Stimulated activated CD8-positive, alpha-beta memory T cell treated with anti-CD3 and anti-CD28 coated beads, Interleukin-15, amount 100 ng/mL, for 4 hours (primary cell): ENCODE measurements at places on chromosomes 1 and 21.

DNA sequence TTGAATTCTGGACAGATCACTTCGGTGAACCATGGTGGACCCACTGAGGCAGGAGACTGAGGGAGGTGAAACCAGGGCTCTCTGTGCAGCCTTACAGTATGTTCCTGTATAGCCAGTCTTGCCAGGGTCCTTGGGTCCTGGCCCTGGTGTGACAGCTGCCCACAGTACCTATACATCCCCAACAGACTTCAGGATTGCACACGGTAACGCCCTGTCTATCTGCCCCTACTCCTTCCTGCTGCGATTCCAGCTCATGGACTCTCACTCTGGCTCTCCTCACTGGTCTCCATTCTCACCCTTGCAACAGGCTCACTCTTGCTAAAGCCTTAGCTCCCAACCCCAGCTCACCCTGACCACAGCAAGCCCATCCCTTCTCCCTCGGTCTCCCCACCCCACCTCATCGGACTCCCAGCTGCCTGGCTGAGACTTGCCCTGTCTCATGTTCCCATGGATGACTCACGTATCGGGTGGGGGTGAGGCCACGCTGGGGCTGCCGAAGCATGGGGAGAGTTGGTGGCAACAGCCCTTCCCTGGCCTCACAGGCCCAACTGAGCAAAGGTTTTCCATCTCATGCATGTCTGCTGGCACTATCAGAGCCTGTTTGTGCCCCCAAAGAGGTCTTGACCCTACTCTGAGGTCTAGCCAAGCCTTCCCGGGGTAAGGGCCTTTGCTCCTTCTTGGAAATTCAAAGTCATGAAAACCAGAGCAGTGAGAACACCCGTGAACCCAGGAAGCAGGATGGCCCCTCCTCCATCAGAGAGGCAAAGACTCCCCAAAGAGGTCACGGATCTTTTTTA is 7.1 kb downstream of the PHLDA3 start:
- no peak for DNase-seq

GRCh38 chr1:218674280-218674773 is 329.2 kb downstream of the TGFB2 start:
- no peak for DNase-seq

GRCh38 chr1:113192980-113193379 is 120.0 kb downstream of the LRIG2 start:
- DNase-seq, result no peak

- DNase-seq, result no peak
Observed at GRCh38 chr1:161091093-161091492, 1.7 kb upstream of the NECTIN4 start.

DNA sequence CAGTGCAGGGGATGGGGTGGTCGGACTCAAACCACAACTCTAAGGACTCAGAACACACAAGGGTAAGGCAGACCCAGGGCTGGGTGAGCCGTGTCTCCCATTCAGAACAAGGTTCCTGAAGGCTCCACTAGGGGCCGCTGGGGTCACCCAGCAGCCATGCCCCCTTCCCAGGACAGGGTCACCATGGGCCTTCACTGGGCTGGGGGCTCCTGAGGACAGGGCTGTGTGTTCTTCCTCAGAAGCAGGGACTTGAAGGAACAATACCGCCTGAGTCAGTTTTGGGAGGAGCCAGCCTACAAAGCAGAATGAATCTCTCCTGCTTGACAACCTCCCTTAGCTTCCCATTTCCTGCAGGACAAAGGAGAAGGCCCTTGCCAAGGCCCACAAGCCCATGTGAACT is 15.4 kb downstream of the RIMS3 start:
- no peak for DNase-seq

GRCh38 chr1:228358764-228359612 is 47.6 kb downstream of the TRIM11 start:
- no peak for DNase-seq
